ENCODE measurements at places on chromosomes 3 and 15.

- no peak for DNase-seq
Observed at GRCh38 chr3:62597491-62597890, 224.1 kb upstream of the FEZF2 start.

- no peak for DNase-seq
Observed at GRCh38 chr3:133457025-133457424, 57.2 kb downstream of the BFSP2 start.

GRCh38 chr3:46921871-46922271 lies 44.4 kb downstream of the PTH1R start:
- DNase-seq, result no peak

DNA sequence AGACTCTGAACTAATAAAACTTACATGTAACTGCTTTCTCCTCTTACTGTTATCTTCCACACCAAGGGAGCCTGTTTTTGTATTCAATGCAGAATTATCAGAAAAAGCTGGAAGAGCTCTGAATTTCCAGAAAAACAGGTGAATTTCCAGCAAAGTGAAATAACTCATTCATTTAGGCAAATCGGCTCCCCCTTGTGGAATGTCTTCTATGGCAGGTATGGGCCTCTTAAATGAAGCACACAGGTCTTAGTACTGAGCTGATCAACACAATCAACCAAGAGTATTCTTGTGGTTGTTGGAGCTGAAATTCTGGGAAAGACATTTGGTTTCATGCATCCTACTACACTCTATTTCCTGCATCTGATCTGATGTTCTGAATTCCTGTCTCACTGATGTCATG lies 31.0 kb upstream of the PTPRG start:
- no peak for DNase-seq

GRCh38 chr3:151434151-151434890 lies 26.5 kb downstream of the IGSF10 start:
- DNase-seq, result no peak

DNA sequence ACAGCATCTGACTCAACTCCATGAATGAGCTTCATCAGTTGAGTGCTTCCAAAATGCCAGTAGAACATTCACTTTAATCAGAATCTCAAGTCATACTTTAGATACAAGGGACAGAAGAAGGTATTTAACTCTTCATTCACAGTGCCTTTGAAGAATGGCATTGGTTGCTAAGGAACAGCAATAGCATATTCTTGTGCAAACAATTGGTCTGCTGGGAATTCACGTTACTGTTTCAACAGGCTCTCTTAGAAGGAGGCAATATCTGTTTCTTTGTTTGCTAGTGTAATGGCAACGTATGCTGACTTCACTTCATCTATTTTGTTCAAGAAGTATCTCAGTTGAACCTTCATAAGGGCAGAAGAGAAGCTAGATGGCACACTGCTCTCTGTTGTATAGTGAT lies 113.9 kb downstream of the TMEM108 start:
- DNase-seq, result no peak

- no peak for DNase-seq
Observed at GRCh38 chr15:99163271-99164062, 58.6 kb downstream of the SYNM start.

- DNase-seq, result no peak
Observed at GRCh38 chr15:41949401-41950126, 22.8 kb downstream of the EHD4 start.

- no peak for DNase-seq
Observed at GRCh38 chr15:70091726-70092463, 5.8 kb downstream of the TLE3 start.

GRCh38 chr3:188218603-188219002 lies 64.6 kb downstream of the LPP start:
- DNase-seq, result no peak

- DNase-seq, result no peak
Observed at GRCh38 chr3:70264122-70264780, 48.2 kb downstream of the MDFIC2 start.

DNA sequence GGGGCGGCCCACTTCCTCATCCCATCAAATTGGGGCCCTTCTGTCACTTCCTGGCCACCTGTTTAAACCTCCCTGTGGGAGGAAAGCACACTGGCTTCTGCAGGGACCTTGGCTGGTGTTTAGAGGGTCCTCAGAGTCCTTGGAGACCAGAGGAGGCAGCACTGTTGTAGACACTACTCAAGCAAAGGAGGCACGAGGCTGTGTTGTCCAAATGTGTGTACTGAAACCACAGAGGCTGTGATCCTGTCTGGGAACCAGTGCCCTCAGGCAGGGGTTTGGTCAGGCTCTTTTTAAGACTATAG lies 12.4 kb upstream of the SEC13 start:
- no peak for DNase-seq

DNA sequence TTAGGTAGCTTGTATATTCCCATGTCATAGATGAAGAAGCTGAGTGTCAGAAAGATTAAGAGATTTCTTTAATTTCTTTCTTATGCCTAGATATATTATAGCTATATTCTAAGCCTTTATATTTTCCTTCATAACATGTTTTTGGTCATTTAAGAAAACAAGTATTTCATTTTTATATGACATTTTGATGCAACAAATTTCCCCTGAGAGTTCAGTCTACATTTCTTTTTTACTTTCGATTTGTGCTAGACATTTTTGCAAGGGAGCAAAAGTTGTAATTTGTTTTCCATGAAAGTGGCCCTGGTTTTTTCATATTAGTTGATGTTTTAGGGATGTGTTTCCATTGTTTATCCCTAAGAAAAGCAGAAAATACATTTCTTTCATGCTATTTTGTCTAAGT lies 344.9 kb downstream of the NLGN1 start:
- DNase-seq, result no peak

DNA sequence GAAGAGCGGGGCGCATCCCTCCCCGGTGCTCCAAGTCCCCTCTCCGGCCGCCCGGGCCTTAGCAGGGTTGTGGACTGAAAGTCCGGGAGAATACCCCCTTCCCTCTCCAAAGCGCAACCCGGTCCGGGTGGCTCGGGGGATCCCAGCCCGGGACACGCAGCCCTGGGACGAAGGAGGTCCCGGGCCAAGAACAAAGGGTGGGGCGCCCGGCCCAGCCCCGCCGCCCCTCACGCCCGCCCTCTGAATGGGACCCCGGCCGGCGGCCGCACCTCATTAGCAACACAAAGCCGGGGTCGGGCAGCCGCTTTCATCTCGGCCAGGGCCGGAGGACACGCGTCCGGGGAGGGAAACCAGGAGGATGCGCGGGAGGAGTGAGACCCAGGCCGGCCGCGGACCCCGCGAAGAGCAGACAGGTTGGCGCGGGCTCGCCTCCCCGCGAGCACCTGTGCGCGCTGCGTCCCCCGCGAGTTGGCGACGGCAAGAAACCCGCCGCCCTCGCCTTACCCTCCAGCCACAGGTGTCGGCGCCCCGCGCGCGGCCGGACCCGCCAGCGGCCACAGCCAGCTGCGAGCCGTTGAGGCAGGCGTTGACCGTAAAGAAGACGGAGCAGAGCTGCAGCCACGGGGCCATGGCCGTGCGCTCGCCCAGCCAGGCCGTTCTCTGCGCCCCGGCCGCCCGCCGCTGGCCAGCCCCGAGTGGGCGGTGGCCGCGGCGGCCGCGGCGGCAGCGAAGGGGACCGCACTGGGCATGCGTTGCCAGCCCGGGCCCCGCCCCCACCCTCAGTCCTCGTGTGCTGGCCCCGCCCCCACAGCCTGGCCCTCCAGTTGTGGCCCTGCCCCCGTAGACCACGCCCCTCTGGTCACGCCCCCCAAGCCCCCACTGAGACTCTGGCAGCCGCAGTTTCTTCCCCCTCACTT lies at the start of gene IL17RD:
Gene IL17RD (minus strand): TSS at position 697 of the 917 bp plus-strand sequence. CDS start 67 bp downstream, at position 630.
- peak; percentile 25 for DNase-seq

DNA sequence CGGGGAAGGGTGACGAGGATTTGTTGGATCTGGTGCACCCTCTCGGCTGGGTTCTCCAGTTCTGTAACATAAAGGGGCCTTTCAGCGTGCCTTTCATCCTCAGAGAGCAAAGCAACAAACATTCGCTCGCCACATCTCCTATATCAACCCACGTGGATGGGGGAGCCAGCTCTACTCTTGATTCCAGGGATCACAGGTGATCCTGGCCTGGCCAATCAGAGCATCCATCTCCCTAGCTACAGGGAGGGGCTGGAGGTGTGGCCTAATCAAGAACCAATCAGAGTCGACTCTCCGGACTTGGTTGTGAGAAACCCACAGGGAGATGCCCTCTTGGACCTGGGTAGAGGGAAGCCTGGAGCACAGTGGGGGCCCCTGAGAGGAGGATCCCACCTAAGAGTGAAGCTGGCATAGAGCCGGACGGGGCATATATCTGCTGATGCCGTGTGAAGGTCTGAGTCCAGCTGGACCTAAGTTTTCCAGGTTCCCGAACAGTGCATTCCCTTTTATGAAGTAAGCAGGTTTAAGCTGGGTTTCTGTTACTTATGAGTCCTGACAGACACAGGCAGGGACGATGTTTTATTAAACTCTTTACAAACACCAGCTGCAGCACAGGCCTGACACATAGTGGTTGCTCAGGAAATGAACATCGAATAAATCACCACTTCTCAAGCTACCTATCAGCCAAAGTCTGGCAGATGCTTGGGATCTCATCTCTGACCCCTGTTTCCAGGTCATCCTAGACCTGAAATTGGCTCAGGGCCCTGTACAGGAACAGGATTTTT lies 50.7 kb upstream of the RAD18 start:
- DNase-seq, result no peak

GRCh38 chr3:172102883-172103310 lies 63.5 kb downstream of the FNDC3B start:
- no peak for DNase-seq

GRCh38 chr15:63544258-63545026 lies 40.0 kb downstream of the USP3 start:
- no peak for DNase-seq

- no peak for DNase-seq
Observed at GRCh38 chr15:63176302-63176701, 13.1 kb upstream of the RAB8B start.

DNA sequence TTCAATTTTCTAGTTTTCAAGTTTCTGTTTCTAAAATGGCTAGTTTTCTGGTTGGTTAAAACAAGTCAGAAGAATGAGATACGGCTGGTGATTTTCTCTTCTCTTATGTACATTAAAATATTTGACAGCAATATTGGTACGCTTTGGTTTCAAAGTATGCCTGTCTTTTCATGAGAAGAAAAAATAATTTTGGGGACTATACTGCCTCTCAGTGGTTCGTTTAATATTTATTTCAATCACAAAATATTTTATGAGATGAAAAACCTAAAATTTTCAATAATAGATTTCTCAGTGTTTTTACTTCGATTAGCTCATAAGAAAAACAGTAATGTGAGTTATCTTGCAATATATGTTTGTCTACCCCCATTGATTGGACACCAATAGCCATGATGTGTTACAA lies 72.8 kb upstream of the AADACL2 start:
- DNase-seq, result no peak

GRCh38 chr15:90086868-90087268 lies 15.4 kb downstream of the IDH2 start:
- DNase-seq, result no peak

- no peak for DNase-seq
Observed at GRCh38 chr3:104291878-104292277, 1074.8 kb upstream of the ALCAM start.

DNA sequence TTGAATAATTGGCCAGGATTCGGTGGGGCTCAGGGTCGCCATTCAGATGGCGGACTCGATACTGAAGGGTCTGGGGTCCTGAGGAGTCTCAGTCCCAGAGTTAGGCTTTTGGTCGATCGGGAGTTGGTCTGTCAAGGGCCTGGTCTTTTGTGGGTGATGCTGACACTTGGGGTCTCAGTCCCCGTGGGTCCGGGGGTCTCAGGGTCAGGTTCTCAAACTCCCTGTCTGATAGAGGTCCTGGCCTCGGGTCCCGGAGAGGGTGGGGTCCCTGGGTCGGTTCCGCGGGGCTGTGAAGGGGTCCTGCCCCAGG lies 467 bp downstream of the NCKIPSD start:
- no peak for DNase-seq

DNA sequence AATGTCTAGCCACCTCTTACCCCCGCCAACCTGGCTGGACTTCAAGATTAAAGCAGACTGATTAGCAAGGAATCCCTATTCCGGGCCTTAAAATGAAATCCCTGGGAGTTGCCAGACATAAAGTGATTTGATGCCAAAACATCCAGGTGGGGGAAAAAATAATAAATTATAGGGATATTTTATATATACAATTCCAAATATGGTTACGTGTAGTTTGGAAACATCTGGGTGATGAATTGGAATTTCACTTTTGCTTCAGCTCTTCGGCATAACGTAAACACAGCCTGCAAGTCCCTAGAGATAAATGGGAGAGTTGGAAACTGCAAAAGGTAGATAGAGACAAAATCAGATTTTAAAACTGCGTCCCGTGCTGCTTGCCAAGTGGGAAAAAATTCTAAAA lies 545.5 kb upstream of the MDFIC2 start:
- no peak for DNase-seq

DNA sequence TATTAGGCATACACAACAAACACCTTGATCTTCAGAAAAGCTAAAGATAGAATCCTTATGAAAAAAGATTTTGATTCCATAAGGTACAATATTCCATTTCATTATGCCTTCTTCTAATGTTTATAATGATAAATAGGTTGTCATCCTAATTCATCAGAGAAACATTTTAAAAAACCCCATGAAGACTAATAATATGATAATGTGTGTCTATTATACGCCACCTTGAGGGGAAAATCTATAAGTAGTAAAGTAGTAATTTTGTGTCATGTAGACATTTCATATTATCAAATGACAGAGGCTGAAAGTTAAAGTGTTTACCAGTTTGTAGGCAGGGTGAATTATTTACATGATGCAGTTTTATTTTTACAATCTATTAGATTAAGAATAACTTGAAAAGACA lies 524.3 kb downstream of the GBE1 start:
- no peak for DNase-seq

GRCh38 chr15:75723847-75724660 lies 11.4 kb upstream of the CSPG4 start:
- no peak for DNase-seq

DNA sequence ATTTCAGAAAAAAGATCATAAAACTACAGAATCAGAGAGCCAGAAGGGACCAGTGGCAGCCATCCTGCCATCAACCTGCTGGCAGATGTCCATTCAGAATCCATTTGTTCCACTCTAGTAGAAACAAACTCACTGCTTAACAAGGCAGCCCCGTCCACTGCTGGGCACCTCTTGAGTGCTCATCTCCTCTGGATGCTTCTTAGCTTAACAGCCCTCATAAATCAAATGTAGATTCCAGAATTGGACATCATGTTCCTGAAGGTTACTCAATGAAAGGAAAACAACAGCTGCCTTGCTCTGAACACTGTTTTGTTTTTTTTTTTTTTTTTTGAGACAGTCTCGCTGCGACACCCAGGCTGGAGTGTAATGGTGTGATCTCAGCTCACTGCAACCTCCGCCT lies 37.3 kb downstream of the ABCC5 start:
- DNase-seq, result no peak

- DNase-seq, result no peak
Observed at GRCh38 chr3:8962226-8962861, 928 bp downstream of the RAD18 start.

GRCh38 chr3:124298951-124299350 lies 307.0 kb upstream of the ROPN1 start:
- DNase-seq, result no peak

GRCh38 chr3:37229291-37229690 lies 54.9 kb upstream of the LRRFIP2 start:
- DNase-seq, result no peak

- DNase-seq, result no peak
Observed at GRCh38 chr3:23749609-23750008, 56.1 kb upstream of the UBE2E1 start.

- DNase-seq, result peak; percentile 5
Observed at GRCh38 chr3:68256635-68257223, 602.3 kb upstream of the SUCLG2 start.
